A549 (cell line): ENCODE measurements at places on chromosomes 2 and 18.
A peak's percentile ranks its signal among the peaks of the same experiment; 100 is the strongest.

GRCh38 chr2:1664076-1664605 lies 80.2 kb downstream of the PXDN start:
- no peak for DNase-seq

DNA sequence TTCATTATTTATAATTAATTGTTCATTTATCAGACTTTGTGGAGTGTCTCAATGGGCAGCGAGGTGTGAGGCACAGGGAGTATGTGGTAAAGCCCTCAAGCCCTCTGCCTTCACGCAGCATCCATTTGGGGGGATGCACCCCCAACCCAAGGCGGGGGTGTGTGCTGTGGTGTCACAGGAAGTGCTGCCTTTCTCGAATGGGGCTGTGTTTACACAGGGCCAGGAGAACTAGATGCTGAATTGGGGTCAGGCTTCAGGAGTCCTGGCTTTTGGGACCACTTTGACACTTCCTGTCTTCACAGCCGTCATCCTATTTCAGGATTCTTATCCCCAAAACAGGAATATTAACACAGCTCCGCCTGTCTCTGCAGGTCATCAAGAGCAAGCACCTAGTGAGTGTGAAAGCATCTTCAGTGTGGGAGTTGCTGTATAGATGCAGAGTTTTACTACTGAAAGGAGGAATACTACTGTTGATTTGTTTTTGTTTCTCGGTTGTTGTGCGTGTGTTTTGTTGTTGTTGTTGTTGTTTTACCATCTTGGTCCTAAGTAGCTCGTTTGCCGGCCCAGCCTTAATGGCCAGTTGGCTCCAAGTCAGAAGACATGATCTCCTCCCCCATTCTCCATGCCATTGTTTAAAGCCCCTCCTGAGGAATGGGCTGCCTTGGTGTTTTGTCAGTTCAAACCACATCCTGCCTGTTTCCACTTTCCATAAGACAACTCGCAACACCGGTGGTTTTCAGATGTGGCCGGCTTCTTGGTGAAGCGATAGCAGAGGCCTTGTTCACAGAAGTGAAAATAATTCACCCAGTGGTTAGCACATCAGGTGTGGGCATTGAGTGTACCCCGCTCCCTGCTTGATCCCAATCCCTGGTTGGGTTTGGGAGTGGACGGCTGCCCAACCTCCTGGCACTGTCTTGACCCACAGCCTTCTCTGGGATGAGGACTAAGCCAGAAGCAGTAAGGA lies 221.3 kb downstream of the BCL2 start:
- DNase-seq = no peak

- no peak for DNase-seq
Observed at GRCh38 chr18:34928088-34928753, 113.0 kb upstream of the MAPRE2 start.

- DNase-seq = peak; percentile 97
Observed at GRCh38 chr2:72271766-72272641, 124.3 kb upstream of the CYP26B1 start.

GRCh38 chr2:181378491-181378890 lies 78.7 kb upstream of the ITGA4 start:
- no peak for DNase-seq

- no peak for DNase-seq
Observed at GRCh38 chr2:112093216-112093615, 38.1 kb downstream of the TMEM87B start.

- peak; percentile 11 for DNase-seq
Observed at GRCh38 chr2:174836377-174836994, 72.2 kb upstream of the CHRNA1 start.

DNA sequence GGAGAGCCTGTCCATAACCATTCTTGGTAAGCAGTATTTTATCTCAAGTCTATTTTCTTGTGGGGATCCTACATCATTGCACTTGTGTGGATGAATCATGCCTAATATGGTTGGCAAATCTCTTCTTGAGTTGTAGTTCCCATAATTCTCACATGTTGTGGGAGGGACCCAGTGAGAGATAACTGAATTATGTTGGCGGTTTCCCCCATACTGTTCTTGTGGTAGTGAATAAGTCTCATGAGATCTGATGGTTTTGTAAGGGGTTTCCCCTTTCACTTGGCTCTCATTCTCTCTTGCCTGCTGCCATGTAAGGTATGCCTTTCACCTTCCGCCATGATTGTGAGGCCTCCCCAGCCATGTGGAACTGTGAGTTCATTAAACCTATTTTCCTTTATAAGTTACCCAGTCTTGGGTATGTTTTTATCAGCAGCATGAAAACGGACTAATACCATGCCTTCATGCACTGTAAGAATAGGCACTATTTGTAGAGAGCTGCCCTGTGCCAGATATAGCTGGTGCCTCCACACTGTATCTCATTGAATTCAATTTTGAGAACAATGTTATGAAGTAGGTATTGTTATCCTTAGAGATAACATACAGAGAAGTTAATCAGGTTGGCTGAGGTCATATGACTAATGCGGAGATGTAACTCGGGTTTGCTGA lies 148.3 kb downstream of the PLCL1 start:
- DNase-seq = no peak

DNA sequence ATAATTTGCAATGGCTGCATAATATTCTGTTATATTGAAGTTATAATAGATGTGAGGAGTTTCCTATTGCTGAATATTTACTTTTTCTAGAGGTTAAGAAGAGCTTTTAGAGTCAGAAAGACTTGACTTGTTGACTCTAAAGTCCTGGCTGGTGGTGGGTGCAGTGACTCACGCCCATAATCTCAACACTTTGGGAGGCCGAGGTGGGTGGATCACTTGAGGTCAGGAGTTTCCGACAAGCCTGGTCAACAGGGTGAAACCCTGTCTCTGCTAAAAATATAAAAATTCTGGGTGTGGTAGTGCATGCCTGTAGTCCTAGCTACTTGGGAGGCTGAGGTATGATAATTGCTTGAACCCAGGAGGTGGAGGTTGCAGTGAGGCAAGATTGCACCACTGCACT lies 33.9 kb upstream of the ATIC start:
- no peak for DNase-seq

- no peak for DNase-seq
Observed at GRCh38 chr2:23549821-23550530, 165.0 kb downstream of the KLHL29 start.

GRCh38 chr2:241568726-241569125 lies 10.2 kb downstream of the BOK start:
- DNase-seq = no peak

DNA sequence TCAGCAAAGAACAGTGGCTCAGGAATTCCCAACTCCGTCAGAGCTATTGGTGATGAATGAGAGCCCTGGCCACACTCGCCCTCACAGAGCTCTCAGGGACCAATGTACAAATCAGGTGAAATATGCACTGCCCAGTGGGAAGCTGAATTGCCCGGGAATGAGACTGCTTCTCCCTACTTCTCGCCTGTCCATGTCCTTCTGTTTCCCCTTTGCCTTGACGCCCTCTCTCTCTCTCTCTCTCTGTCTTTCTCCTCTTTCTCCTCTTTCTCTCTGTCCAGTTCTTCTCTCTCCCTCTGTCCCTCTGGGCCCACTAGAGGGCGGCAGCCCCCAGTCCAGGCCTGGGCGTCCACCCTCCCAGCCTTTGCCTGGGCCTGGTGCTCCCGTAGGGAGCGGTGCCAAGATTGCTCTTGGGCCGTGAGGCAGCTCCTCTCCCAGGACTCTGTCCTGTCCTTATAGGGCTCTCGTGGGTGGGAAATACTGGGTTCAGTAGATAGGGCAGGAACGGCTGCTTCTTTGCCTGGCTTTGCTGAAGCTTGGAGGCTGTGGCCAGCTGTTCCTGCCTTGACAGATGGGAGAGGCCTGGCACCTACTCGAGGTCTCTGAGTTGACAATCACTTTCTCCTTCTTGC lies 28.4 kb upstream of the PUM2 start:
- DNase-seq = peak; percentile 78

GRCh38 chr2:127479219-127479825 lies 47.0 kb downstream of the IWS1 start:
- DNase-seq = peak; percentile 72

DNA sequence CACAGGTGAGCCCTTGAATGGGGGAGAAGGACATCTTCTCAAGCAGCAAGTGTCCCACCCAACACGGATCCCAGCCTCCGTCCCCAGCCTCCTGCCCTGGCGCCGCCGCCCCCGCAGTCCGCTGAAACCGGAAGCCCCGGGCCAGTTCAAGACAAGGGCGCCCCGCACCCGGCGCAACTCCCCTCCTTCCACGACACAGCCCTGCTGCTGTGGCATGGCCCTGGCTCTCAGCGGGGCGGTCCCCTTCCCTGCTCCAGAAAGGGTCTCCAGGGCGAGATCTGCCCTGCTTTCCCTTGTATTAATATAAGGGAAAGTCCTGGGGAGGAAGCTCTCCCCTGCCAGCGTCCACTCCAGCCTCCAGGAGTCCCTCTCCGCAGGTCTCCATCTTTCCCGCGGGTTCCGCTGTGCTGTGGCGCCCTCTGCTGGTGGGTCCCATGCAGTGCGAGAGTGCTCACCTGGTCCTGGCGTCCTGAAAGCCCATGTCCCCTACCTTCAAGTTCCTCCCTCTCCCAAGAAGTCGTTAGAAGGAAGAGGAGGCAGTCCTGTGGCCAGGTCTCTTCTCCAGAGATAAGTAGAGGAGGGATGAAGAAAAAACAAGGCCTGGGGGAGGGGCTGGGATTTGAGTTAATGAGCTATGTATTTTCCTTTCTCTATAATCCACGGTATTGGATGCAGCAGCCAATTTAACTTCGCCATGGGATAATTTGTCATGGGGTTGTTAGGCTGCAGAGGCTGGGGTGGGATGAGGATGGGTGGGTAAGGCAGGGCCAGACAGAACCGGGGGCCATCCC lies 176.0 kb downstream of the SMAD2 start:
- DNase-seq = peak; percentile 26

- no peak for DNase-seq
Observed at GRCh38 chr2:236321415-236321814, 57.2 kb upstream of the ASB18 start.

GRCh38 chr18:46224181-46224775 lies 120.1 kb downstream of the HAUS1 start:
- no peak for DNase-seq

GRCh38 chr2:105560157-105560556 lies 161.3 kb upstream of the FHL2 start:
- no peak for DNase-seq

GRCh38 chr18:74463254-74463653 lies 6.1 kb upstream of the DIPK1C start:
- no peak for DNase-seq

DNA sequence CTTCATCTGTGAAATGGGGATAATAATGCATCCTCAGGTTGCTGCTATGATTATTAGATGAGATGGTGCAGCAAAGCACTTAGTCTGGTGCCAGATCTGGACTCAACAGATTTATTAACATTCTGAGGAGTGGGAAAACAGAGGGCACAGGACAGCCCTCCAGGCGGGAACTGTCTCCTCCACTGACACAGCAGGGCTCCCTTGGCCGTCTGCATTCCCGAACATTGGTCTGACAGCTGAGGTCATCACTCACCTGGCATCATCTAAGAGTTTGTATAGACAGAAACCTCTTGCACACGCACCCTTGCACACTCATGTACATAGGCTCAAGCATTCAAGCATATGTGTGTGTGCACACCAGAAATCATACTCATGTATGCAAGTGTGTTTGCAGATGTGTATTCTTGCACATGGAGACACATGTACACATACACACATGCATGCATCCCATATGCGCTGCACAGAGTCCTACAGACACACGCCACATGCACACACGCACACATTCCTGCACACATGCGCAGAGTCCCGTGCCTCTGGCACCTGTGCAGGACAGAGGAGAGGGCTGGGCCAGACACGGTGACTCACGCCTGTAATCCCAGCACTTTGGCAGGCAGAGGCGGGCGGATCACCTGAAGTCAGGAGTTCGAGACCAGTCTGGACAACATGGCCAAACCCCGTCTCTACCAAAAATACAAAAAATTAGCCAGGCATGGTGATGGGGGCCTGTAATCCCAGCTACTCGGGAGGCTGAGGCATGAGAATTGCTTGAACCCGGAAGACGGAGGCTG lies 173.3 kb upstream of the GLI2 start:
- DNase-seq = no peak

GRCh38 chr2:127607399-127607908 lies 38.5 kb upstream of the GPR17 start:
- DNase-seq = no peak

- no peak for DNase-seq
Observed at GRCh38 chr2:217849154-217849975, 153.4 kb downstream of the TNS1 start.

- no peak for DNase-seq
Observed at GRCh38 chr2:46041434-46041833, 255.8 kb upstream of the EPAS1 start.

DNA sequence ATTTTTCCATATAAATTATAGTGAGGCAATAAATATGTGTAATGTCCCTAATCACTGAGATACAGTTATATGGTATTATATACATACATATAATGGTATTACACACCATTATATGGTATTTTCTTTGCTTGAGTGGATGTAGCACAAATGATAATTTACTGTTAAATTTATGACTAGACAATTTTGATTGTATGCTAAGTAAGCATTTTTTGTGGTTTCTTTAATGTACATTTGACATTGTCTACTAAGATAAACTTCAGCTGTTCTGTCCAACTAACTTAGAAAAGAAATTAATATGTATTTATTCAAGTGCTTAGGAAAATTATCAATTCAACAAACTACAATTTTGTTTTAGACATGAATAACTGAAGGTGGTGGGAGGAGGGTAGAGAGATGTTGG lies 122.6 kb downstream of the SCN3A start:
- DNase-seq = no peak

DNA sequence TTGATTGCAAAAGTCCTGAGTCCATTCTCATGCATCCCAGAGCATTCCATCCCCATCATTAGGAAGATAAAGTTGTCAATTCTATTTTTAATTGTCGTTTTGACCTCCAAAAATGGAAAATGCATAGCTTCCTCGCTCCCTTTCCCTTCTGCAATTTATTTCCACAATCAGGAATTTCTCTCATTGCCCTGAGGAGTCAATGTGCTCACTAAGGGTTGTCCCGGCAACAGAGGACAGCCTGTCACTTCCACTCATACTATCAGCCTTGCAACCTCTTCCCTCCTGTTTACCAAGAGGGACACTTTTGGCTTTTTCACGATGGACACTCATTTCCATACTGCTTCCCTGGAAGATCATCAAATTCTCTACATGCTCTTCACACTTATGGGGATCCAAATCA lies 164.8 kb downstream of the MYO5B start:
- no peak for DNase-seq

GRCh38 chr18:21896732-21897336 lies 156.2 kb downstream of the MIB1 start:
- DNase-seq = no peak

GRCh38 chr2:119608553-119608952 lies 64.3 kb downstream of the CFAP221 start:
- no peak for DNase-seq

- DNase-seq = no peak
Observed at GRCh38 chr2:59435635-59436034, 1117.8 kb downstream of the BCL11A start.
